Renal cortical epithelial cell (primary cell): ENCODE measurements at places on chromosomes 1 and 21. TPM values are rescaled to one million over a fixed set of nuclear protein-coding genes. Genes with fewer than 3 reads are reported as not detected.

Gene KRTAP11-1
- not detected in 2 replicates for total RNA-seq

Gene ADGRB2
- 0.69 and 8.0 TPM in 2 replicates for total RNA-seq

Gene KMO
- total RNA-seq, result 2.8 and 11.3 TPM in 2 replicates

Gene CCDC27
- not detected in 2 replicates for total RNA-seq

DNA sequence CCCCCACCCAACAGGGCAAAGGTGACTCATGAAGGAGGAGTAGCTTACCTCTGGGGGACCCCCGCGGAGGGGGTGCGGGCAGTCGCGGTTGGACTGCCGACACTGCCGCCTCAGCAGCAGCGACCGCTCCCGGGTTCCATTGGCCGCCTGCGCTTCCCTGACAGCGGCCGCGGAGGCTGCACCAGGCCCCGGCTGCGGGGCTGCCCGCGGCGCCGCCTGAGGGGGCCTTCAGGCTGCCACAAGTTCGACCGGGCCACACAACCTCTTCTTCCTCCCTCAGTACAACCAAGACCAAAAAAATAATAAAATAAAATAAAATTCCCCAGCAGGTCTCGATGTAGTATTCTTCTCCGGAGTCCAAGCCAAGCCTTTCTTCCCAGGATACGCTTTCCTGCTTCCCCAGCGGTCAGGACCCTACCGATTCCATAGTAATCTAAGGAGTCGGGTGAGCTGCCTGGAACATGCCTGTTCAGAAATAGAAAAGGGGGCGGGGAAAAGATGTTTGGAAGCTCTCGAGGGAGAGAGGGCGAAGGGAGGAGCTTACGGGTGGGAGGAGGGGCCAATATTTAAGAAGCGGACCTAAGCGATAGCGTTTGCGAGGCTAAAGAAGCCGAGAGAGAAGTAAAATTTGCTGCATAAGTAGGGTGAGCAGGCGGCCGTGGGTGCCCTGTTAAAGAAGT, at the start of gene PI4KB:
TSS of gene PI4KB (minus strand) at position 194 of the 680 bp plus-strand sequence. CDS start 10,935 bp downstream, outside the sequence.
- DNase-seq, result peak; percentile 97

GRCh38 chr1:115084902-115085511, 4.3 kb downstream of the TSPAN2 start:
- DNase-seq, result no peak

DNA sequence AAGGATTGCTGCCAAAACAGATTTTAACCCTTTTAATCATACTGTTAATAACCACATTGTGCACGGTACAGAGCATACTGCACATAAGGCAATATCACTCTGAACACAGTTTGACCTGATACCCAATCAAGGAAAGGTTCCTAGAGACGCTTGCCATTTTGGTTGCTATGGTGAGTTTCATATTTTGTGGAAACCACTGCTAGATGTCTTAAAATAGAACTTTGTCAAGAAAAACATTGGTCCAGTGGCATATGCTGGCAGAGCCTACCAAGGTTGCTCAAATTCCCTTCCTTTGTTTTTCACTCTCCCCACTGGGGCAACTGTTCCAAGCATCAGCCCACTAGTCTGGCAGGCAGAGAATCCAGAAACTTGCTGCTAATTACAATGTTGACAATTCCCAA, 114.8 kb upstream of the DPYD start:
- DNase-seq, result no peak
